CD4-positive, alpha-beta T cell treated with Interleukin-4 for 4 hours (primary cell): ENCODE measurements at places on chromosomes 3 and 15.

DNA sequence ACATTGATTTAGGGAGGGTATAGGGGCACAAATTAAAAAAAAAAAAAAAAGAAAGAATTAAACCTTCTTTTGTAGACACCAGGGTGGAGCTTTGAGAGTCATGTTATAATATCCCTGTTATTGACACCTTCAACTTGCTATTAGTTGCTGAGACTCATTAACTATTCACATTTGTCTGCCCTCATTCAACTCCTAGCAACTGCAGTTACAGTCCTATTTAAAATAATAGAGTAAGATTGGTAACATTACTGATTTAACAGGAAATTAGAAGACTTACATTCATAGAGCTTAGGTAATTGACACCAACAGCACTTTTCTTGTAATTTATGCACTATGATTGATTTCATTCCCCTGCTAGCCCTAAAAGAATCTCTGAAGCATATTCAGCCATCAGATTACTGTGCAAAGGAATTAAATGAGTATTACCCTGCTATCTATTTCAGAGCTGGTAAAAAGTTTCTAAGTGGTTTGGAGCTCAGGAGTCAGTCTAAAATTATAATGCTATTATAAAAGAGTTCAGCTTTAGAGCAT lies 148.8 kb upstream of the TBL1XR1 start:
- DNase-seq: no peak

GRCh38 chr15:91712286-91712685 lies 141.2 kb upstream of the SLCO3A1 start:
- DNase-seq: no peak

- no peak for DNase-seq
These were observed 2.3 kb upstream of the GMPPB start for GRCh38 chr3:49725906-49726681.

DNA sequence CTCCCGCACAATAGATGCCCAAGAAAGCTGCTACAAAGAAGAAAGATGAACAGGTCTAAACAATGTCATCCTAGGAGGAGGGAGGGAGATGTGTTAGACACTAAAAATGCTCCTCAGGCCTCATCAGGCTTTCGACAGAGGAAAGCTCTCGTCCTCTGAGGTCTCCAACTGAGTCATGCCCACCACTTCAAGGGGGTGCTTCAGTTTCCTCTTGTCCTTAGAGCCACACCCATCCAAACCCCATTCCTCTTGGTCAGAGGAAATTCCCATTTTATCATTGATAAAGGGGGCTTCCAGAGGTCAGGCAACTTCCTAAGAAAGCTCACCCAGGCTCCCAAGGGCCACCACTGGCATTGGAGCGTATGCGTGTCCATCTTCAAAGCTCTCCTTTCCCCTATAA lies 50.1 kb downstream of the HEG1 start:
- DNase-seq: no peak

DNA sequence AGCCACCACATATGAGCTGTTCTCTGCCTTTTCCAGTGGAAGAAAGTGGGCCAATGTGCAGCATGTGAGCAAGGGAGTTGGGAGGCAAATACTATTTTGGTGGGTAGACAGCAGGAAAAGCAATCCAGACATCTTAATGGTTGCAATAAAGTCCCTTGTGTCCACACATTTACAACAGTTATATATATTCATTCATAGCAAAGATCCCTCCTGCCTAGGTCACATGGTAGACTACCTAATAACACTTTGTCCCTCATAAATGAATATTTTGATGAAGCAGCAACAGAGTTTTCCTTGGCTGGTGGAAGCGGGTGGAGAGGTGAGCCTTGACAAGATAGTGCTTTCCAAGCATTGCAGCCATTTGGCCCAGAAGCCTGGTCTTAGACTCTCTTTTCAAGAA lies 6.2 kb upstream of the NSMCE3 start:
- DNase-seq: no peak
